ENCODE measurements at places on chromosomes 5 and 9.
A peak's percentile ranks its signal among the peaks of the same experiment; 100 is the strongest.

- DNase-seq, result peak; percentile 2
Observed at GRCh38 chr9:112002131-112002846, 105.7 kb downstream of the UGCG start.

- DNase-seq, result no peak
Observed at GRCh38 chr9:17863924-17864323, 285.1 kb downstream of the SH3GL2 start.

- DNase-seq, result no peak
Observed at GRCh38 chr5:169655353-169655752, 18.3 kb downstream of the DOCK2 start.

DNA sequence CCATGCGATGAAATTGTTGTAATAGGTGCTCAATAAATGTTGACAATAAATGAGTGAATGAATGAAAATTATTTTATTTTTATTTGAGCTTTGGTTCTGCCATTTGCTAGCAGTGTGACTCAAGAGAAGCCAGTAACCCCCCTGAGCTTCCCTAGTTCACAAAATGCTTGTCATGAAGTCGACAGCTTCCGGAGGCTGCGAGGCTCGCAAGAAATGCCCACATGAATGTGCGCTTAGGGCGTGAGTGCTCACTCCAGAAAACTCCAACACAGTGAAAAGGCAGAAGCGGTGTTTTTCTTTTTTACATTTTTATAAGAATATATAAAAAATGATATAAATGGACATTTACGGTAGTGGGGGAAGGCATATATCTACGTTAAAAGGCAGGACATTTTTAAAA lies 26.5 kb downstream of the CDKN2A start:
- DNase-seq, result no peak

DNA sequence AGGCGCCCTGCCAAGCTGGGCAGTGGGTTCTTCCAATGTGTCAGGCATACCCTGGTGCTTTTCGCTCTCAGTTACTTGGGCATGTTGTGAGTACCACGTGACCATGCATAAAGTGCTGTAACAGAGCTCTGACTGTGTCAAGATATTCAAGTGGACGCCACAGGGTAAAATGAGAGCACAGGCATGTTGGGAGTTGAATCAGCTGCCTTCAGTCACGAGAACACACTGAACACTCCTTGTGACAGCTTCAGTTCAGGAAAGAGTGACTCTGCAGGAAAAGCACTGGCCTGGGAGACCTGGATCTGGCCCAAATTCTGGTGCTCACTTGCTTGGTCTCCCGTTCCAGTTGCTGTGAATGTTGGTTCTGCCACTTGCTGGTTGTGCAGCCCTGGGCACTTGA lies 5.1 kb downstream of the MLANA start:
- DNase-seq, result no peak

DNA sequence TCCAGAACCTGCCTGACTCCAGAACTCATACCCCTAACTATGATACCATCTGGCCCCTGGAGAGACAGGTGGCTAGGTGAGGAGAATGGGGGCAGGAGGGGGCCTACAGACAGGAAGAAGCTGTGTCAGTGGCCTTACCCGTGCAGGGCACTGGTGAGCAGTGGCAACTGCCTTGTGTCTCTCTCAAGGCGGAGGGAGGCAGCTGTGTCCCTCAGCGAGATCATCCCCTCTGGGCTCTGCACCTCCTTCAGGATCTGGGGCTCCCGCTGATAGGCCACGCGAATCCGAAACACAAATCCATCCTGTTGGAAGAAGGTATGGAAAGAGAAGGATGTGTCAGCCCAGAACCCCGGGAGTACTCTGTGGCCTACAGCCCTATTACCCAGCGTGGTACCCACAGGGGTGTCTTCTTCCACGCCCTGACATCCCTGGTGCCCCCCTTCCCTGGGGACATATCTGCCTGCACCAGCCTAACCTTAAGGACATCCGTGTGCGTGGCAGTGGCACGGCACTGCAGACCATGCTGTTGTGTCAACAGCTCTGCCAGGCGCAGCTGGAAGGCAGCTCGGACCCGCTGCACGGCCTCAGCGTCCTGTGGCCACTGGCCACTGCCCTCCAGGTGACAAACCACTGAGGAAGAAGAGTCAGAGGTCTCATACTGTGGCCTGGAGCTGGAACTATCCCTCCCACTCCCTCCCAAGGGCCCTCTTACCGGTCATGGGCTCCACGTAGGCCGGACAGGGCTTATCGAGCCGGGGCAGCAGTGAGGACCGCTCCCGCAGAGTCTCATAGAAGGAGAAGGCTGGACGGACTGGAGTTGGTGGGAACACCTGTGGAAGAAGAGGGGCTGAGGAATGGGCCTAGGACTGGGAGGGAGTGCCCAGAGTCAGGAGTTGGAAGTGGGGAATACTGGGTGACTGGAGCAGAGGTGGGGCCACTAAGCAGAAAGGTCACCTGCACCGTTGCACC lies 7.8 kb downstream of the NOL6 start:
- no peak for DNase-seq
